Keratinocyte (primary cell): ENCODE measurements at places on chromosomes 2 and 18.
A peak's percentile ranks its signal among the peaks of the same experiment; 100 is the strongest.

GRCh38 chr2:205739620-205740019 lies 57.3 kb downstream of the NRP2 start:
- no peak for DNase-seq
- no peak overlapping the region for H3K27ac ChIP-seq
- H3K36me3 ChIP-seq: peaks cover 7% of the 10 kb centered on the region
- no peaks in the 10 kb centered on the region for H3K4me1 ChIP-seq
- no peak overlapping the region for H3K4me3 ChIP-seq

DNA sequence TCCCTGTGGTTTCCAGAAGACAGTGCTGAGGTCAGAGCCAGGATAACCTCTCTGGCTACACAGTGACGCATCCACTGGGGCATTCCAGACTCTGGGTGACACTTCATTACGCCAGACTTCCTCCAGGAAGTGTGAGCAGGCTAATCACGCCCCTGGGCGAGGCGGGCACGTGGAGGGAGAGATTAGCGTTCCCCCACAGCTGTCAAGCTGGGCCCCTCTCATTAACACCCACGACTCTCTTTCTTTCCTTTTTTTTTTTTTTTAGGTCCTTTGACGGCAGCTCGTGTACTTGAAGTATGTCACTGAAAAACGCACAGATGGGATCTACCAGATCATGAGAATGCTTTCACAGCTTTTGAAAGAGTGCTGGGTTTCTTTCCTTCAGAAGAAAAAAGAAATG lies 274.6 kb downstream of the AFF3 start:
- H3K36me3 ChIP-seq: no peaks in the 10 kb centered on the region
- DNase-seq: no peak
- no peak overlapping the region for H3K4me3 ChIP-seq
- H3K27me3 ChIP-seq: no peaks in the 10 kb centered on the region
- no peaks in the 10 kb centered on the region for H3K4me1 ChIP-seq

- no peaks in the 10 kb centered on the region for H3K36me3 ChIP-seq
- H3K27ac ChIP-seq: no peak overlapping the region
- no peak overlapping the region for H3K4me3 ChIP-seq
- no peak for DNase-seq
- no peaks in the 10 kb centered on the region for H3K27me3 ChIP-seq
Observed at GRCh38 chr2:69603146-69603743, 40.3 kb downstream of the AAK1 start.

- H3K4me1 ChIP-seq: no peaks in the 10 kb centered on the region
- H3K27me3 ChIP-seq: no peaks in the 10 kb centered on the region
Observed at GRCh38 chr2:116669782-116670181, 1144.7 kb upstream of the DDX18 start.

GRCh38 chr2:226655871-226656270 lies 143.7 kb downstream of the IRS1 start:
- H3K27ac ChIP-seq: no peak overlapping the region
- H3K4me1 ChIP-seq: peaks cover 33% of the 10 kb centered on the region
- H3K4me3 ChIP-seq: no peak overlapping the region
- DNase-seq: no peak
- H3K27me3 ChIP-seq: no peaks in the 10 kb centered on the region

DNA sequence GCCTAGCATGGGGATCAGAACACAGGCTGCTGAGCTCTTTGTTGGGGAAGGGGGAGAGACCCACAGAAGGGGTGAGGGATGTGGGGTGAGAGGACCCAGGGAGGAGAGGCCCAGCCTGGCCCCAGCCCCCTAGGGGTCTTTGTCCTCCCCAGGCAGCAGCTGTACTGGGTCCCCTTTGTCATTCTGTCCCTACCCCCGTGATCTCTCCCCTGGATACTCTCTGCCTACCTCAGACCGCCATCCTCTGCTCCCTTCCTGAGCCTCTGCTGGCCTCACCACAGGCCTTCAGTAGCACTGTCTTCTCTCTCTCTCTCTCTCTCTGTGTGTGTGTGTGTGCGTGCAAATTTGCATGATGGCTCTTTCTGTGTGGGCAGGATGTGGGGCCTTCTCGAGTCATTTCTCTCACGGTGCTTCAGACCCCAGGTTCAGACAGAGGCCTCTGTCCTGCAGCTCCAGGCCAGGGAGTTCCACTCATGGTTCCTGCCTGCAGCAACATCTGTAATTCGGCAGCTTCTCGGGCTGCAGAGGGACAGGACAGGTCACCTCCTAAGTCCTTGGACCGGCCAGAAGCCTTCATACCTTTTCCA lies 1.4 kb downstream of the PSD4 start:
- DNase-seq: no peak
- no peaks in the 10 kb centered on the region for H3K27me3 ChIP-seq
- no peaks in the 10 kb centered on the region for H3K4me1 ChIP-seq
- H3K36me3 ChIP-seq: peaks cover 4% of the 10 kb centered on the region

DNA sequence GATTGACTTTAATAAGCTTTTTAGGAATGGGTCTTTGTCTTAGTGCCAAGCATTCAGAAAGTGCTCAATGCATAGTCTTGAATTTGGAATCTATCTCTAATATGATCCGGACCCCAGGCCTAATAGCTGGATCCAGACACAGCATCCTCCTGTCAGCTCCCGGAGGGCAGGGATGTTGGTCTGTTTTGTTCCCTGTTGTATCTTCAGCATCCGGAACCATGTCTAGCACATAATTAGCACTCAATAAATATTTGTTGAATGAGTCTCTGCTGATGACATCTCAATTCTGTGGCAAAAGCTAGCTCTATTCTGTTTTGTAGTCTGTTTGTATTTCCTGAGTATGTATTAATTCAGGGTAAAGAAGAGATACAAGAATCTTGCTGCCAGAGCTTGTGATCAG lies 169.1 kb downstream of the DCDC2C start:
- H3K36me3 ChIP-seq: no peaks in the 10 kb centered on the region
- H3K27ac ChIP-seq: no peak overlapping the region
- no peak for DNase-seq
- no peaks in the 10 kb centered on the region for H3K27me3 ChIP-seq

GRCh38 chr2:105338020-105338385 lies 663 bp downstream of the C2orf49 start:
- no peak for DNase-seq
- peak overlapping the region; percentile 99 for H3K27ac ChIP-seq
- H3K36me3 ChIP-seq: peaks cover 14% of the 10 kb centered on the region
- no peaks in the 10 kb centered on the region for H3K27me3 ChIP-seq
- H3K4me3 ChIP-seq: peak overlapping the region; percentile 100

- peaks cover 65% of the 10 kb centered on the region for H3K4me1 ChIP-seq
- H3K27me3 ChIP-seq: no peaks in the 10 kb centered on the region
- no peaks in the 10 kb centered on the region for H3K36me3 ChIP-seq
- H3K27ac ChIP-seq: peak overlapping the region; percentile 57
- DNase-seq: no peak
Observed at GRCh38 chr2:28617502-28618184, 121.8 kb downstream of the PLB1 start.

- no peak overlapping the region for H3K4me3 ChIP-seq
- no peak for DNase-seq
- no peaks in the 10 kb centered on the region for H3K36me3 ChIP-seq
Observed at GRCh38 chr18:13619505-13620205, 106.7 kb downstream of the FAM210A start.

- H3K4me3 ChIP-seq: no peak overlapping the region
- H3K27ac ChIP-seq: no peak overlapping the region
- no peak for DNase-seq
- H3K36me3 ChIP-seq: no peaks in the 10 kb centered on the region
- H3K27me3 ChIP-seq: no peaks in the 10 kb centered on the region
Observed at GRCh38 chr2:25336383-25336841, 5.3 kb downstream of the DNMT3A start.

DNA sequence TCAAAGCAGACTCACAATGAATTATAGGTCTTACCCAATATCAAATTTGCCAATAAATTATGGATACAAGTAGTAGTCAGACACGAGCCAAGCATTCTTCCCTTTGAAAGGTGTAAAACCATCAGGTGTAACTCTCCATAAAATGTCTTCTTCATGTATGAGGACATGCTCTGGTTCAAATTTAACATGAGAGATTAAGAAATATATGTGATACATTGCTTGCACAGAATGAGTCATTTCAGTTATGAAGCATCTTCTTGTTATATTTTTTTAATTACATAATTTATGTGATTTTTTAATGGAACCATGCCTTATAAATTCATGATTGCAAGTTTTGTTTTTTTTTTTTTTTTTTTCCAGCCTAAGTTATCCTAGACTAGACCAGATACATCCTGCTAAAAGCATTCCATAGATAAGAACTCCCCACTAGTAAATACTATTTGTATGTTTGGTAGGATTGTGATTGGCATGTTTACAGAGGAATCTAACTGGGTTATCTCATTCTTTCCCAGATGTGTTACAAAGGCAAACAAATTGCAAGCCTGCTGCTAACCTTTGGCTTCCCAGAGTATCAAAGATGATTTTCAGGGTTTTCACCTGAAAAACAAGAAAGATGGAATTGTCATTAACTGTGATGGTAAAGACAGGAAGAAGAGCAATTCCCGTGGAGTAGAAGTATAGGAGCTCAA lies 621.9 kb downstream of the XIRP2 start:
- H3K27ac ChIP-seq: no peak overlapping the region
- no peak overlapping the region for H3K4me3 ChIP-seq
- H3K27me3 ChIP-seq: no peaks in the 10 kb centered on the region
- no peaks in the 10 kb centered on the region for H3K4me1 ChIP-seq

GRCh38 chr2:105328281-105329196 lies 996 bp downstream of the TGFBRAP1 start:
- H3K27me3 ChIP-seq: no peaks in the 10 kb centered on the region
- H3K4me1 ChIP-seq: peaks cover 45% of the 10 kb centered on the region
- DNase-seq: peak; percentile 28
- H3K27ac ChIP-seq: peak overlapping the region; percentile 65
- peak overlapping the region; percentile 72 for H3K4me3 ChIP-seq

DNA sequence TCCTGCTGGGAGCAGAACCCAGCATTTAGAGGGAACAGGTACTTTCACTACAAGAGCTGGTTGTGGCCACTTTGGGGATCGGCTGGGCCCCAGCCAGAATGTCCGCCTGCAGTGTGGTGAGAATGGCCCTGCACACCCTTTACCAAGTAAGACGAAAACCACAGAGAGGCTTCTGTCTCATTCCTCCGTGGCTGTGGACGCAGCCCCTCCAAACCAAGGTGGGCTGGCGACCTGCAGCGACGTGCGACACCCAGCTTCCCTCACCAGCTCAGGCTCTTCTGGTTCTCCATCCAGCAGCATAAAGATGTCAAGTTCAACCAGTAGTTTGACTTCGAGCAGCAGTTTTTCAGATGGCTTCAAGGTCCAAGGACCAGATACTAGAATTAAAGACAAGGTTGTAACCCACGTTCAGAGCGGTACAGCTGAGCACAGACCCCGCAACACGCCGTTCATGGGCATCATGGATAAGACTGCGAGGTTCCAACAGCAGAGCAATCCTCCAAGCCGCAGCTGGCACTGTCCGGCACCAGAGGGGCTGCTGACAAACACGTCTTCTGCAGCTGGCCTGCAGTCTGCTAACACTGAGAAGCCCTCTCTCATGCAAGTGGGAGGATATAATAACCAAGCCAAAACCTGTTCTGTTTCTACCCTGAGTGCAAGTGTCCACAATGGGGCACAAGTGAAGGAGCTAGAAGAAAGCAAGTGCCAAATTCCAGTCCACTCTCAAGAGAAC lies 56.2 kb downstream of the WDSUB1 start:
- no peak overlapping the region for H3K27ac ChIP-seq
- no peak overlapping the region for H3K4me3 ChIP-seq
- H3K27me3 ChIP-seq: no peaks in the 10 kb centered on the region

DNA sequence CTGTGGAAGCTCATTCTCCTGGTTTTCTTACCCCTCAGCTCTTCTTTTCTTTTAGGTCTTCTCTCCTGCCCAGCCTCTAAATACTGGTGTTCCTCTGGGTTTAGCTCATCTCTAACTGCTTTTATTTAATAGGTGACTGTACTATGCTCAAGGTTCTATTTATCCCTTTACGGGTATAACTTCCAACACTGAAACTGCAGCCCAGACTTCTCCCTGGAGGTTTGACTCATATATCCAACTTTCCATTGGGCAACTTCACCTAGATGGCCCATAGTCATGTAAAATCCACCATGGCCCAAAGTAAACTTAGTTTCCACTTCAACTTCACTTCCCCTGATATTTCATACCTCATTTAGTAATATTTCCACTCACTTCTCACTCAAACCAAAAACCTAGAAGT lies 273.1 kb downstream of the PLCL1 start:
- H3K27ac ChIP-seq: no peak overlapping the region
- no peak for DNase-seq
- no peaks in the 10 kb centered on the region for H3K4me1 ChIP-seq
- no peak overlapping the region for H3K4me3 ChIP-seq
- no peaks in the 10 kb centered on the region for H3K27me3 ChIP-seq

DNA sequence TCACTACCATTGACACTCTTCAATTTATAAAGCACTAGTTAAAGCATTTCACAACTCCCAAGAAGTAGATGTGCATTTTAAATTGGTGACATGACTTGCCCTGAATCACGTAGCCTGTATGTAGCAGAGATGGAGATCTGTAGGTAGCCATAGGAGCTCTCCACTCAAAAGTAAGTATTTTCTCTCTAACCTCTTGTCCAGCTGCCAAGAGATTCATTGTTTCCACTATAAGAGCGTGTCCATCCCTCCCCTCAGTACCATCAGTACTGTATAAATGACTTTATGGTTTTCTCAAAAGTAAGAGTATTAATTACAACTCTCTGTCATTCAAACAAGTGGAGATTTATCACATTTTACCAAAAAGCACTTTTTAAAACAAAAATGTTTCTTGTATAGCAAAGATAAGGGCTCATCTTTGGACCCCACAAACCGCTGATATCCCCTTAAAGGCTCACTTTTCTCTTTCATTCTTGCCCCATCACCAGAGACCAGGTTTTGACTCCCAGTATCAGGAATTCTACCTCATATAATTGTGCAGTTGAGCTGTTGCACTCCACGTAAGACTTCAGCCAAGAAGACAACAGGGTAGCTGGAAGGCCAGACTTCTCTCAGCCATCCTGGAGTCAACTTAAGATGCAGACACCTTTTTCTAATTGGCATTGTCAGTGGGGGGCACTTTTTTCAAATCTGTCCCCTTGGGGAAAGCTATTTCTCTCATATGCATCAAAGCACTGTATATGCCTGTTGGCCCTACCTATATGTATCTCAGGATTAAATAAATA lies 78.0 kb upstream of the GALNT5 start:
- no peaks in the 10 kb centered on the region for H3K36me3 ChIP-seq
- no peak overlapping the region for H3K27ac ChIP-seq
- no peaks in the 10 kb centered on the region for H3K27me3 ChIP-seq
- H3K4me1 ChIP-seq: peaks cover 11% of the 10 kb centered on the region
- no peak for DNase-seq
- no peak overlapping the region for H3K4me3 ChIP-seq

DNA sequence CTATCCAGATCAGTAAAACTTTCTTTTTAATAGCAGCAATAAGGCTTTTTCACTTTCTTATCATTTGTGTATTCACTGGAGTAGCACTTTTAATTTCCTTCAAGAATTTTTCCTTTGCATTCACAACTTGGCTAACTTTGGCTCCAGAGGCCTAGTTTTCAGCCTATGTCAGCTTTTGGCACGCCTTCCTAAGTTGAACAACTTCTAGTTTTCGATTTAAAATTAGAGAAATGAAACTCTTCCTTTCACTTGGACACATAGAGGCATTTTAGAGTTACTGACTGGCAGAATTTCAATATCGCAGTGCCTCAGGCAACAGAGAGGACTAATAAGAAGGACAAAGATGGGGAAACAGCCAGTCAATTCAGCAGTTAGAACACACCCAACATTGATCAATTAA lies 577.4 kb downstream of the DSC3 start:
- no peak for DNase-seq
- no peak overlapping the region for H3K4me3 ChIP-seq
- H3K27me3 ChIP-seq: no peaks in the 10 kb centered on the region
- no peaks in the 10 kb centered on the region for H3K36me3 ChIP-seq

GRCh38 chr2:74843433-74843832 lies 9.5 kb downstream of the HK2 start:
- no peaks in the 10 kb centered on the region for H3K27me3 ChIP-seq
- peak overlapping the region; percentile 93 for H3K27ac ChIP-seq
- H3K4me1 ChIP-seq: peaks cover 58% of the 10 kb centered on the region
- H3K36me3 ChIP-seq: peaks cover 14% of the 10 kb centered on the region
- DNase-seq: no peak
